Stimulated activated CD8-positive, alpha-beta memory T cell treated with anti-CD3 and anti-CD28 coated beads, Interleukin-15, amount 100 ng/mL, for 24 hours (primary cell): ENCODE measurements at places on chromosomes 4 and X.
A peak's percentile ranks its signal among the peaks of the same experiment; 100 is the strongest.

DNA sequence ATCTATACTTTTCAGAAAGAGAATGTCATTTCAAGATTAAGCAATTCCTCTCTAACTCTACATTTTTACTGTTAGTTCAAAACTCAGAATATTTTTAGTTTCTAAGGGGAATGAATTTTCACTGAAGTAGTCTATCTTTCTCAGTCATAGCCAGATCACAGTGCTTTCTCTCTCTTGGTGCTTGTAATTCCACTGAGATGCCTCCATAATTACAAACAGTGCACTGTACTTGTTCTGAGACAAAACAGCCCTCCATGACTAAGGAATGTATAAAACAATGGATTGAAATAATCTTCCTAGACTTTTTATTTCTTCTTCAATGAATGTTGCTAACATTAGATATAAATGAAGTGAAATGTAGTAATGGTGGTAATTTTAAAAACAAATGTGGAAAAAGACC lies 603.2 kb upstream of the FAM241A start:
- no peak for DNase-seq

DNA sequence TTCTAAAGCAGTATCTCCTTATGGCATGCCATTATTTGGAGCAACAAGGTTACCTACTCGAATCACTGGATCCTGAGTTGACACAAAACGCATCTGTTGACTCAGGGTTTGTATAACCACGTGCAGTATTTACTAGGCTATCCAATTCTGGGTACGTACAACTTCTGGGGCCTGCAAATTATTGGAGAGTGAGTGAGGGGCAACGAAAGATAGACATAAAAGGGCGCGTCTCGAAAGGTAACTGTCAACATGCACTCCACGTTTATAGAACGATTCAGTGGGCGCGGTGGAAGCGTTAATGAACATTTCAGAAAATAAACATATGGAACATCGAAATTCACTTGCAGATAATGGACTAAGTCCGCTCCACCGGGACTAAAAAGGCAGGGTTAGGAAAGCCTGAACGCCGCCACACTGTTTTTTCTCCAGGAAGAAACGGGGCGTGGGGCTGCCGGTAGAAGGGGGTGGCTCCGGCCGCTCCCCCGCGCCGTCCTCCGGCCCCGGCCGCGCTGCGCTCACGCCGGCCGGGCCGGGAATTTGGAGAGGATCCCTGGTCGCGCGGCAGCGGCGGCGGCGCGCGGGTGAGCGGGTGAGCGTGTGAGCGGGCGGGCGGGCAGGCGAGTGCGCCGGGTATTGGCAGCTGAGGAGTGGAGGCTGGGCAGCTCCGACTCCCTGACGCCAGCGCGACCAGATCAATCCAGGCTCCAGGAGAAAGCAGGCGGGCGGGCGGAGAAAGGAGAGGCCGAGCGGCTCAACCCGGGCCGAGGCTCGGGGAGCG lies at the start of gene SMAD1:
TSS of gene SMAD1 (plus strand) at position 690 of the 778 bp plus-strand sequence. CDS start 32,761 bp downstream, outside the sequence.
- DNase-seq: peak; percentile 5

GRCh38 chr4:176779421-176779820 lies 13.3 kb downstream of the VEGFC start:
- no peak for DNase-seq

GRCh38 chr4:1200425-1201035 lies 28.1 kb upstream of the SPON2 start:
- DNase-seq: no peak

- no peak for DNase-seq
Measured at GRCh38 chr4:7893539-7893938, 46.1 kb downstream of the AFAP1 start.

DNA sequence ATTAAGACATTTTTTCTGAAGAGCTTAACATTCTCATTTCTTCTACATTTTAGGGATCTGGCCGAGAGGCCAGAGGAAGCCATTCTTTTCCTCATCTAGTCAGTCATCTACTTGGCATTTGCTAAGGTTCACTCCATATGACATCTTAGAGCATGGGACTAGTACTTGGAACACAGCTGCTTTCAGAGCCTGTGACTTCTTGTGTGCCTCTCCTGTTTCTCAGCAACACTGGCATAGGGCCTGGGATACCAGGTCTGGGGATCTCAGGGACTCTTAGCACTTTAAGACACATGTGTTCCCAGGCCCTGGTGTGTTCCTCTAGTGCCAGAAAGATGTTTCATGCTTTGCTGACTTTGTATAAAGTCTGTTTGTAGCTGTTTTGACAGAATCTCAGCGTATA lies 7.3 kb downstream of the PLP1 start:
- DNase-seq: no peak

DNA sequence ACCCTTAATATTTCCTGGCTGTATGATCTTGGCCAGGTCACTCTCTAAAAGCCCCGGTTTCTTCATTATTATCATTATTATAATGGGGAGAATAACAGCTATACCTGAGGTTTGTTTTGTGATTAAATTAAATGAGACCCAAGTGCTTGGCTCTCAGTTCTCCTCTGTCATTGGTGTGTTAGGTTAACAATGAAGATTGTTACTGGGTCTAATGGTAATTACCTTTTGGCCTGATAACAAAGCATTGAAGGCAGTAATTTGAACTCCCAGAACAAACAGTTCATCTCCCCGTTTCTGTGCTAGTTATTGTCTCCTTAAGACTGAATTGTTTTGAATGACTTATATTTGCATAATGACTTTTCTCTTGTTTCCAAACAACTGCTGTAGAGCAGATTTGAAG lies 6.8 kb upstream of the ANAPC4 start:
- no peak for DNase-seq

DNA sequence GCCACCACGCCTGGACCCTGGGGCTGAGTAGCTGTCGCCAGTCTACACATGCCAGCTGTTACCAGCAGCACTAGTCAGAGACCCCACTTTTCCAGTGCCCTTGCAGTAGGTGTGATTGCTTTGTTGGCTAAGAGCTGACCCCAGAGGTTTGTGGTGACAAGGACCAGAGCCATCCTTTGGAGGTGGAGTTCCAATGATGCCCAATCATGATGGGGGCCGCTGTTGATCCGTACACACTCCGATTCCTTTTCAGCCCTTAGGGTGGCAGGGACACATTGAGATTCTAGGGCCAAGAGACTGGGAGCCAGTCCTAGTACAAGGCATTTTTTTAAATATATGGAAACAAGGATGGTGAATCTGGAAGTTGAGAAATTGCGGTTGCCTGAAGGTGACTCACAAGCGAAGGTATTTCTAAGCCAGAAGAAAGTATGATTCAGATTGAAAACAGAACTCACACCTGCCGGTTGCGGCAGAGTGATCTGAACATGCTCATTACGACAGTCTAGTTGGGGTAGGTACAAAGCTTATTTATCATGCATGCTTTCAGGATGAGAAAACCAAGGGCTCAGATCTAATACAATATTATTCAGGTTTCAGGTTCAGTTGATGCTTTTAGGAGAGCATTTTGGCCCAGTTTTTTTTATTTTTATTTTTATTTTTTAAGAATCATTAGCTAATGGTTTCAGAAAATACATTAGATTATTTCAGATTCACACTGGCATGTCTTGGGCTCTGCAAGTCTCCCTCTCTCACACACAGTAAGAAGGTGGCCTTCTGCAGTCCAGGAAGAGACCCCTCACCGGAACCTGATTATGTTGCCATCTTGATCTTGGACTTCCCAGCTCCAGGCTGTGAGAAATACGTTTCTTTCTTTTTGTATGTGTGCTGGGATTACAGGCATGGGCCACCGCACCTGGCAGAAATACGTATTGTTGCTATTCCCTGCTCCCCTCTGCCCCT lies 43.4 kb downstream of the SHROOM2 start:
- DNase-seq: no peak

GRCh38 chr4:3108211-3108610 lies 33.7 kb downstream of the HTT start:
- DNase-seq: no peak
